ENCODE measurements at places on chromosomes 6 and 20. TPM values are rescaled to one million over a fixed set of nuclear protein-coding genes. Genes with fewer than 3 reads are reported as not detected.

DNA sequence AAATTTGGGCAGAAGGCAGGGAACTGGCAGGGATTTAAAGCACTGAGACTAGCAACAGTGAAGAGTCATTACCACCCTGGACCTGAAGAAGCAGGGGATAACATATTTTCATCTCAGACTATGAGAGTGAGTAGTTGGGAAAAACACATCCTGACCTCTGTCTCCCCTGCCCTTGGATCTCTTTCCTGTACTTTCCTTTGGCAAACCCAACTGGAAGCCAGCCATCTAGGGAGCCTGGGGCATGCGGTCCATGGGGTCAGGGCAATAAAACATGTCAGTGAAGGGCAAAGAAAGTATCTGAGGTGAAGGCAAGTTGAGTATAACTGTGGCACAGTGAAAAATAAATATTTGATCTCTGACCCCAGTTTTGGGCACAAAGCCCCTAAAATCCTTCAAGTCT is 698.2 kb downstream of the DOK5 start:
- no peaks in the 10 kb centered on the region for H3K4me1 ChIP-seq
- DNase-seq, result no peak
- no peak overlapping the region for H3K4me3 ChIP-seq
- H3K27me3 ChIP-seq, result no peaks in the 10 kb centered on the region
- H3K36me3 ChIP-seq, result no peaks in the 10 kb centered on the region

DNA sequence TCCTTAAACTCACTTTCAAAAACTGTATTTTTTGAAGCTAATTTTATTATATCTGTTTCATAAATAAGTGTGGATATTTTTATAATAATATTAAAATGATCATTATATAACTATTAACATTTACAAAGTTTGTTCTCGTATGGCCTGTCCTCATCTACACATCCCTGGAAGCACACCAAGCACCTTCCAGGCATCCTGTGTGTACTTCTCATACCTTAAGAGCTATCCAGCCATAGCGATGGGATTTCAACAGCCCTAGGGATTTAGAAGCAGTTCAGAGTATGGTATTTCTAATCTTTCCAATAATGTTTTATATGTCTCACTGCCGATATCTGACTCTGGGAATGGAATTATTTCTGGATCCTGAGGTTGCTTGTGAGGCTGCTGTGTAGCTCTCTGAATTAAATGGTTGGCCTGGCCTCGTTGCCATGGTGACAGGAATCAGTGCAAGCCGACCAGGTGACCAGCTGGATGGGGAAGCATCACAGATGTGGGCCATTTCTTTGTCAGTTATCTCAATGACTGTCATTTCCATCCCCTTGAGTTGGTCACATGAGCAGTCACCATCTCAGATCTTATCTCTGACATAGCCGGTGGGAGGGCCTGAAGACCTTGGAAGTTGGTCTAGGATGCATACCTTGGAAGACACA is 265.2 kb upstream of the RIN2 start:
- H3K27me3 ChIP-seq, result no peaks in the 10 kb centered on the region
- peaks cover 18% of the 10 kb centered on the region for H3K4me1 ChIP-seq
- H3K36me3 ChIP-seq, result no peaks in the 10 kb centered on the region
- H3K27ac ChIP-seq, result no peak overlapping the region
- no peak for DNase-seq

- H3K4me1 ChIP-seq, result peaks cover 17% of the 10 kb centered on the region
- peaks cover 16% of the 10 kb centered on the region for H3K36me3 ChIP-seq
- DNase-seq, result no peak
- no peaks in the 10 kb centered on the region for H3K27me3 ChIP-seq
These were observed 139.4 kb upstream of the AKAP12 start for GRCh38 chr6:151100326-151100725.

- no peaks in the 10 kb centered on the region for H3K36me3 ChIP-seq
- H3K27ac ChIP-seq, result no peak overlapping the region
- no peaks in the 10 kb centered on the region for H3K27me3 ChIP-seq
- no peak overlapping the region for H3K4me3 ChIP-seq
- no peak for DNase-seq
These were observed 159.7 kb downstream of the BMP7 start for GRCh38 chr20:57106692-57107091.

GRCh38 chr6:162118706-162119105 is 608.9 kb downstream of the PRKN start:
- no peak for DNase-seq
- no peaks in the 10 kb centered on the region for H3K36me3 ChIP-seq
- no peaks in the 10 kb centered on the region for H3K27me3 ChIP-seq
- H3K4me1 ChIP-seq, result no peaks in the 10 kb centered on the region

DNA sequence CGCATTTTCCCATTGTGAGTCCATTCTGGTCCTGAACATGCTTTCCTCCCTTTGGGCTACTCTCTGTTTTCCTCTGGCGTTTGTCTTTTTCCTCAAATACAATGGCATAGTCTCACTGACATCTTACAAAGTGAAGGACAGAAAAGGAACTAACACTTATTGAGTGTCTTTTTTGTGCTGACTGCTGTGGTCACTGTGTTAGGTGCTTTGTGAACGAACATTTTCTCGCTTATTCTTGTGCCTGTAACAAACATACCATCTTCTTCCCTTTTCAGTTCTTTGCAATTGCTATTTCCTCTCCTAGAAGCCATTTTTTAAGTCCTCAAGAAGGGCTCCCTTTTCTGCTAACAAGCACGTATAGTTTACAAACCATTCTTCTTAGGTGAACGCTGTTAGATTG is 15.4 kb downstream of the FIG4 start:
- H3K27me3 ChIP-seq, result no peaks in the 10 kb centered on the region
- no peak overlapping the region for H3K4me3 ChIP-seq
- DNase-seq, result no peak
- H3K4me1 ChIP-seq, result no peaks in the 10 kb centered on the region
- no peak overlapping the region for H3K27ac ChIP-seq

- no peaks in the 10 kb centered on the region for H3K36me3 ChIP-seq
- H3K27ac ChIP-seq, result no peak overlapping the region
- H3K27me3 ChIP-seq, result peaks cover 7% of the 10 kb centered on the region
- no peaks in the 10 kb centered on the region for H3K4me1 ChIP-seq
- no peak for DNase-seq
These were observed 2.5 kb upstream of the BPIFA1 start for GRCh38 chr20:33233129-33233774.

GRCh38 chr6:4402477-4402976 is 267.2 kb upstream of the ECI2 start:
- DNase-seq, result peak; percentile 94
- H3K4me3 ChIP-seq, result peak overlapping the region; percentile 30
- peak overlapping the region; percentile 63 for H3K27ac ChIP-seq

- H3K27ac ChIP-seq, result no peak overlapping the region
- H3K27me3 ChIP-seq, result no peaks in the 10 kb centered on the region
- peaks cover 23% of the 10 kb centered on the region for H3K4me1 ChIP-seq
These were observed 38.7 kb downstream of the KIF13A start for GRCh38 chr6:17948725-17949124.

- H3K4me1 ChIP-seq, result peaks cover 3% of the 10 kb centered on the region
- no peak overlapping the region for H3K4me3 ChIP-seq
- H3K27me3 ChIP-seq, result no peaks in the 10 kb centered on the region
- H3K27ac ChIP-seq, result no peak overlapping the region
These were observed 30.2 kb upstream of the BCAS1 start for GRCh38 chr20:54100563-54100962.

DNA sequence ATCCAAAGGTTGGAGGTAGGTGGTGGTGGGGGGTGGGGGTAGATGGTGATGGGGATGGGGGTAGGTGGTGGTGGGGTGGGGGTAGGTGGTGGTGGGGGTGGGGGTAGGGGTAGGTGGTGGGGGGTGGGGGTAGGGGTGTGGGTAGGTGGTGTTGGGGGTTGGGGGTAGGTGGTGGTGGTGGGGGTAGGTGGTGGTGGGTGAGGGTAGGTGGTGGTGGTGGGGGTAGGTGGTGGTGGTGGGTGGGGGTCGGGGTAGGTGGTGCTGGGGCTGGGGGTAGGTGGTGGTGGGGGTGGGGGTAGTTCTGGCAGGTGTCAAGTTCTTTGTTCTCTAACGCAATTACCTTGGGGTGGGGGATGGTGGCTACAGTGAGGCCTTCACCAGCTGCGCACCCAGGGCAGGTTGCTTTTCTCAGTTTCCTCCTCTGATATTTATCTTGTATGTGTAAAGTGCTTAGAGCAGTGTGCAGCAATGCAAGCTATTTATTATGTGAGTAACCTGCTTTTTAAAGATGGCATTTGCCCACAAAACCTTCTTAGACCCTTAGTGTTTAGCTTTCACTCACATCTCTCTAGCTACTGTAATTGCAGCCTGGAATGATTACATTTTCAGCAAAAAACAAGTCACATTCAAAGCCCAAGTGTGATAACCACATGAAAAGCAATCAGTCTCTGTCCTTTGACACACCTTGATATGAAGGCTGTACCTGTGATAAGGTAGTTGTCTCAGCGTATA is 8.2 kb upstream of the CCDC167 start:
- H3K36me3 ChIP-seq, result no peaks in the 10 kb centered on the region
- peaks cover 30% of the 10 kb centered on the region for H3K27me3 ChIP-seq
- no peak for DNase-seq

DNA sequence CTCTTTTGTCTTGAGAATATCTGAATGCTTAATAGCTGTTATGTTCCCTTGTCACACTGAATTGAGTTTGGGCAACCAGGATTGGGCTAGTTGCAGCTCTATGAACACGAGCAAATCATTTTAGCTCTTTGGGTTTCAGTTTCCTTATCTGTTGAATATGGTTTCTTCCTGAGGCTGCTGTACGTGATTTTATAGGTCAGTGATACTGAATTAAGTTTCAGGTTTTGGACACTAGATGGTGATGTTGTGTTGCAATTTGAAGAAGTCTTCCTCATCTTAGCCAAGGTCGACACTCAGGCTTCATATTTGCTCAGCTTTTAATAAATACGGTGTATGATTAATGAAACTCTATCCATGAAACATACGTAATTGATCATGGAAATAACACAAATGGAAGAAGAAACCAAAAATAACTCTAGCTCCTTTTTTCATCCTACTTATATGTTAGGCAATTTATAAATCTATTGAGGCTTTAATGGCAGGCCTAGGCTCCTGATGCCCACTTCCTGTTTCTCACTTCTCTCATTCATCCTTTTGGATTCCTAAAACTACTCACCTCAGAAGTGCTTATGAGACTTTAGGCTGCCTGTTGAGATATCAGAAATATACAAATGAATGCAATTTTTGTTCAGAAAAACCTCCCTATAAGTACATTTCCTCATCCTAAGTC is 354.1 kb upstream of the MAP3K7 start:
- H3K27me3 ChIP-seq, result no peaks in the 10 kb centered on the region
- no peak overlapping the region for H3K4me3 ChIP-seq
- no peaks in the 10 kb centered on the region for H3K36me3 ChIP-seq

DNA sequence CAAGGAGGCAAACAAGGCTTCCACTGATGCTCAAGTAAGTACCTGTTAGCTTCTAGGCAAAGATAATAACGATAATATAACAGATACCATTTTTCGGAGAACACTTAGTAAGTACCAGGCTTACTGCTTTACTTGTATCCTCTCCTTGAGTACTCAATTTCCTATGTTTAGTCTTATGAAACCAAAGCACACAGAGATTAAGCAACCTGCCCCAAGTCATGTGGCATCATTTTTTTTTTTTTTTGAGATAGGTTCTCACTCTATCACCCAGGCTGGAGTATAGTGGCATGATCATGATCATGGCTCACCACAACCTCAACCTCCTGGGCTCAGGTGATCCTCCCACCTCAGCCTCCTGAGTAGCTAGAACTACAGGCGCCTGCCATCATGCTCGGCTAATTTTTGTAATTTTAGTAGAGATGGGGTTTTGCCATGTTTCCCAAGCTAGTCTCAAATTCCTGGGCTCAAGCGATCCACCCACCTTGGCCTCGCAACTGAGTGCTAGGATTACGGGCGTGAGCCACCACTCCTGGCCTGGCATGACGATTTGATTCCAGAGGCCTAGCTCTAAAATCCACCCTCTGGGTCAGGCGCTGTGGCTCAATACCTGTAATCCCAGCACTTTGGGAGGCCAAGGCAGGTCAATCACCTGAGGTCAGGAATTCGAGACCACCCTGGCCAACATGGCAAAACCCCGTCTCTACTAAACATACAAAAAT is 14.0 kb downstream of the SPAG4 start:
- H3K27me3 ChIP-seq, result no peaks in the 10 kb centered on the region
- H3K4me1 ChIP-seq, result no peaks in the 10 kb centered on the region
- no peak for DNase-seq
- H3K4me3 ChIP-seq, result no peak overlapping the region
- peaks cover 72% of the 10 kb centered on the region for H3K36me3 ChIP-seq

DNA sequence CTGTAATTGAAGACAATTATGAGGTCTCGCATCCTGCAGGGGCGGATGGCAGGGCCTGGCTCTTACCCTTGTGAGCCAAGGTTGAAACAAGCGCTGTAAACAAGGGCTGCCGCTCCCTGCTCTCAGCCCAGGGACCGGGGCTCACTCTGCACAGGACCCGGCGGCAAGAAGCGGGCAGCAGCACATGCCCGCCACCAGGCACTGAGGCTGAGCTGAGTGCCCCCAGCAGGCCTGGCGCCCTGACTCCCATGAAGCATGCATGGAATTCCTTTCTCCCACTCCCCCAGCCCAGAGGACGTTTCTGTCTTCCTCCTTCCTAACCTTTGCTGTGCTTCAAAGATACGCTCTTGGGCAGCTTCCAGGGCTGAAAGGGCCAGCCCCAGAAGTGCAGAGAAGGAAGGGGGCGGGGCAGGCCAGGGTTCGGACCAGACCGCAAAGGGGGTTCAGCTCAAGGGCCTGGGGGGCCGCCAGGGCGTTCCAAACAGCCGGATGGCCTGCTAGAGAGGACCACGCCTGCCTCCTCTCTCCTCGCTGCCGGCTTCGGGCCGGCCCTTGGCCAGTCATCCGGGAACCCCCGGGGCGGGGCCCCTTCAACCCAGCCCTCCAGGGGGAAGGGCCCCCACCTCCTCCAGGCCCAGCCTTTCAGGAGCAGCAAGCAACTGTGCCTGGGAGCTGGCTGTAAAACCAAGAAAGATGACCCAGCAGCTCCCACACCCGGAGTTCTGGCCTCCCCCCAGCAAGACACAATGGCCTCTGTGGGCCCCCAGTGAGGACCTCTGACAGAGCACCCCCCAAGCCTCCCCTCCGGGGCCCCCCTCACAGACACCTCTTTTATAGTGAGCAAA is 109.9 kb downstream of the NOL4L start:
- H3K4me3 ChIP-seq, result peak overlapping the region; percentile 66
- peaks cover 25% of the 10 kb centered on the region for H3K4me1 ChIP-seq
- no peaks in the 10 kb centered on the region for H3K36me3 ChIP-seq

DNA sequence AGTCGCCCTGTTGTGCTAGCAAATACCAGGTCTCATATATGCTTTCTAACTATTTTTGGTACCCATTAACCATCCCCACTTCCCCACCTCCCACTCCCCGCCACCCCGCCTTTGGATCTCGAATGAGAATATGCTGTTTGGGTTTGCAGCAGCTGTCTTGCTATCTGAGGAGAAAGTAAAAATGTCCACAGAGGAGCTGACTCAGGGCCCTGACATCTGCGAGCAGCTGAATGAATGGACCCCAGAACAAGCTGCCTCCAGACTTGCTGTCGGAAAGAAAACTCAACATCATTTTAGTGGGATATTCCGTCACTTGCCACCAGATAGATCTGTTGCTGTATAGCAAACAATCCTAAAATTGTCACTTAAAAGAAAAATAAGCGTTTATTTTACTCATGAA is 103.7 kb downstream of the LINC00237 start:
- H3K4me1 ChIP-seq, result no peaks in the 10 kb centered on the region
- no peaks in the 10 kb centered on the region for H3K27me3 ChIP-seq
- H3K27ac ChIP-seq, result no peak overlapping the region

CD93 gene
- not detected for total RNA-seq

TEAD3 gene
- 11.2 TPM for total RNA-seq

ID4 gene
- total RNA-seq, result 29.7 TPM

GMPR gene
- total RNA-seq, result 7.4 TPM

SOX12 gene
- 6.2 TPM for total RNA-seq

E2F3 gene
- 7.4 TPM for total RNA-seq

PRR18 gene
- total RNA-seq, result 0.29 TPM

CCN6 gene
- total RNA-seq, result 6.8 TPM

EPB41L1 gene
- total RNA-seq, result 26.8 TPM
